ENCODE measurements at places on chromosomes 5 and 9.

DNA sequence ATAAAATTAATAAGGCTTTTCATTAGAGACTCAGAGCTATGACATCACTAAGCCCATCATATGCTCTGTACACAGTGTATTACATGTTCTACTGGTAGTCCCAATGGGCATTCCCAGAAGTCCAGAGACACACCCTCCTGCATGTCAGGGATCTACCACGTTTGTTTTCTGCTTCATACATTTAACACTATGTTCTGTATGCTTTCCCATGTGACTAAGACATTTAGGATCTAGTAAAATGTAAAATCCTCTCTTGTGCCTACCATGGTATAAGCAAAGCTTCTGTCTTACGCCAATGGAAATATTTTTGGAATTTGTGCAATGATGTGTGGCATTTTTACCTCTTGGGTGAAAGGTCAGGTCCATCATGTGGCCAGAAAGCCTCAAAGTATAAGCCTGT lies 192.4 kb downstream of the ADAMTSL1 start:
- DNase-seq = no peak

DNA sequence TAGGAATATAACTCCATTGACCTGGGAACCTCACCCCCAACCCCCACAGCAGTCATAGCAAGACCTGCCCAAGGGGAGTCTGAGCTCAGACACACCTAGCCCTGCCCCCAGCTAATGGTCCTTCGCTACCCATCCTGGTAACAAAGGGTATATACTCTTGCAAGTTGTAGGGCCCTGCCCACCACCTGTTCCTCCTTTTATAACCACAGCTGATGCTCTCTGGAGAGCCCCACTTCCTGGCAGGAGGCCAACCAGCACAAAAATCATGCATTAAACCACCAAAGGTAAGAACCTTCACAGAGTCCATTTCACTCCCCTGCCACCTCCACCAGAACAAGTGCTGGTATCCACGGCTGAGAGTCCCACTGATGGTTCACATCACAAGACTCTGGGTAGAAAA lies 1195.3 kb upstream of the SEMA6A start:
- no peak for DNase-seq

DNA sequence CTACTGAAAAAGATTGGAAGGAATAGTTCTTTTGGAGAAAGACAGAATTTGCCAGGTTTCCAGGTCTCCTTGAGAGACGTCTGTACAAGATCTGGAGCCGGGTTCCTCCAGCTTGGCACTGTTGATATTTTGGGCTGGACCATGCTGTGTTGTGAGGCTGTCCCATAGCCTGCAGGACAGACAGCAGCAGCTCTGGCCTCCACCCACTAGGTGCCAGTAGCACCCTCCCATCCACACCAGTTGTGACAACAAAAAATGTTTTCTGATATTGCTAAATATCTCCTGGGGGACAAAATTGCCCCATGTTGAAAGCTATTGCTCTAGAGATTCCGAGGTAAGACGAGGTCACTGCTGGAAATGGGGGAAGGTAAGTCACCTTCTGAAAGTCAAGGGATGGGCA lies 287.7 kb upstream of the DAP start:
- no peak for DNase-seq

GRCh38 chr5:160230686-160231527 lies 1.6 kb downstream of the FABP6 start:
- DNase-seq = no peak
